CD8-positive, alpha-beta T cell (primary cell): ENCODE measurements at places on chromosomes 7 and 10.

GRCh38 chr7:40120020-40120419, 14.4 kb downstream of the MPLKIP start:
- no peak for DNase-seq

GRCh38 chr10:45550903-45551786, 121.4 kb downstream of the ZFAND4 start:
- no peak for DNase-seq

- DNase-seq = no peak
Observed at GRCh38 chr7:149776289-149776688, 2.9 kb upstream of the ZNF467 start.

DNA sequence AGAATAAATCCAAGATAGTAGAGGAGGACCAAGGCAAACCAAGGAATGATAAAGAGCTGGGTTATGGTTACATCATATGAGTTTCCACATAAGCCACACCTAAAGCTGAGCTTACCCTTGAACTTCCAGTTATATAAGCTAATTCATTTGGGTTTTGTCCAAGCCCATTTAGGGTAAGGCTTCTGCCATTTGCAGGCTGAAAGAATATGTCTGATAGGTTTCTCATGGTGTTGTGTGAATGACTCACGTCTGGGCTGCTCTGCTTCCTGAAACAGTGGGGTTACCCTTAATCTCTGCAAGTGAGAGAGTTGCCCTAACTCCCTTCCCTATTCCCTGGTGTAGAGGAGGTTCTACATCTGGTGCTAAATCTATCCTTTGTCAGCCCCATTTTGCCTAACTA, 60.8 kb downstream of the PTTG1IP2 start:
- no peak for DNase-seq

- DNase-seq = no peak
Observed at GRCh38 chr7:7293092-7293491, 110.7 kb downstream of the C1GALT1 start.

DNA sequence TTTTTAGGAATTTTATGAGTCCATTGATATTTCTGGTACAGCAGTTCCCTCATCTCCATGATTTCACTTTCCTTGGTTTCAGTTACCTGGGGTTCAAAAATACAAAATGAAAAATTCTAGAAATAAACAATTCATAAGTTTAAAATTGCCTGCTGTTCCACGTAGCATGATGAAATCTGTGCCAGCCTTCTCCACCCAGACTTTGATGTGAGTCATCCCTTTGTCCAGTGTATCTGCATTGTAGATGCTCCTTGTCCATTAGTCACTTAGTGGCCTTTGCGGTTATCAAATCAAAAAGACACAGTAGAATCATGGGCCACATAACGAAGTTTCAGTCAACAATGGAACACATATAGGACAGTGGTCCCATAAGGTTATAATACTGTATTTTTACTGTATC, 286.9 kb downstream of the PTEN start:
- no peak for DNase-seq
